ENCODE measurements at places on chromosomes 7 and 10.

- no peak for DNase-seq
These were observed 20.3 kb upstream of the GJC3 start for GRCh38 chr7:99949645-99950228.

DNA sequence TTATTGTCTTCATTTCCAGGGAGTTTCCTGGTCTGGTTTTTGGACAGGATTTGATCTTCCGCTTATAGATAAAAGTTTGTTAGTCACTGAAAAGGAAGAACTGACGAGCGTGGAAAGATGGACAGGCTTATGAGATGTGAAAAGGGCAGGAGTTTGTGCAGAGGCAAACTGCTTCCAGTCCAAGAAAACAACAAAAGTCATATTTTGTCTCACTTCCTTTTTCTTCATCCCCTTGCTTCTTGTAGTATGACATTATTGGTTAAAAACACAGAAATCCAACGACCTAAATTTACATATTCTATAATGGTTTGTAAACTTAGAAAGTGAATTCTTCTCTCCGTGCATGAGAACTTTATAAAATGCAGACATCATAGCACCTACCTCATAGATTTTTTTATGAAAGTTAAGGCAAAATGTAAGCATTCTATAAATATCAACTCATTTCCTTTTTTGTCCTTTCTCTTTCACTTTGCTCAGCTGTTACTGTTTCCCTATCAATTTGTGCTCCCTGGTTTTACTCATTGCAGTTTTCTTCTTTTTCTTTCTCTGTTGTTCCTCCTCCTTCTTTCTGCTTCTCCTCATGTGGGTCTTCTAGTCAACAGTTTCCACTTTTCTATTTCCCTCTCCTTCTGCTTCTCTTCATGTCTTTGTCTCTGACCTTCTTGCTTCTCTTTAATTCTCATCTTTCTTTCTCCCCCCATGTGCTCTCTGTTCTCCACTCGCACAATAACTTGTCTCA, 370.2 kb downstream of the ARL4A start:
- no peak for DNase-seq

DNA sequence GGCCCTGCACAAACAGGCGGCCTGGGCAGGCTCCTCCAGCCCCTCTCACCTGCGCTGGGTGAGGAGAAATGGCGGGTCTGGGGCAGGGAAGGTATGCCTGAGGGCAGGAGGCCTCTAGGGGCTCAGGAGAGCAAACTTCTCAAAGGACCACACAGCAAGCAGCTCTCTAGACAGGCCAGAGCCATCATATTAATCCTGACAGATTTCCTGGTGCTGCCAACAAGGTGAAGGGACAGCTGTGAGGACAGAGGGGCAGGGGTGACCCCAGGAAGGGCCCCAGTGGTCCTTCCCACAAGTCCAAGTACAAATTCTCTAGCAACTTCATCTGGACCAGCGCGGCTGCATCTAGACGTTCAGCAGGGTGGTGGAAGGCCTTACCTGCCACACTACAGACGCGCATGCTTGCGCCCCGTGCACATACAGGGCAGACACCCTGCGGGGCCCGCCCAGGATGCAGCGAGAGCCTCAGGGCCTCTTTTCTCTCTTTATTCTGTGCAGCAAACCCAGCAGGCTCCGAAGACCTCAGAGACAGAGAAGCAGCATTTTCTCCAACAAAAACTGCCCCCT, 62.1 kb downstream of the ZRANB1 start:
- no peak for DNase-seq

DNA sequence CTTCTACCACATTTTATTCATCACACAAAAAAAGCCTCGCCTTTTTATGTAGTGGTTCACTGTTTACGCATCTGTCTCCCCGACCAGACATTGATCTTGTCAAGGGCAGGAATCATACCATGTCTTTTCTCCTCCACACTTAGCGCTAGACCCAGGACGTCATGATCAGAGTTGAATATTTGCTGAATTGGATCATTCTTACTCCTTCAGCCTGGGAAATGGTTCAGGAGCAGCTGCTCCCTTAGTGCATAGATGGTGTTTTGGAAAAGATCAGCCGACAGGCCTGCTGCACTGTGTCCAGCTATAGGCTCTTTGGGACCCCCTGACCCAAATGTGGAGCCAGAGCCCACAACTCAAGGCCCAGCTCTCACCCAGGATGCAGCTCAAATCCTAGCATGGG, 249.1 kb upstream of the TMEM72 start:
- no peak for DNase-seq

DNA sequence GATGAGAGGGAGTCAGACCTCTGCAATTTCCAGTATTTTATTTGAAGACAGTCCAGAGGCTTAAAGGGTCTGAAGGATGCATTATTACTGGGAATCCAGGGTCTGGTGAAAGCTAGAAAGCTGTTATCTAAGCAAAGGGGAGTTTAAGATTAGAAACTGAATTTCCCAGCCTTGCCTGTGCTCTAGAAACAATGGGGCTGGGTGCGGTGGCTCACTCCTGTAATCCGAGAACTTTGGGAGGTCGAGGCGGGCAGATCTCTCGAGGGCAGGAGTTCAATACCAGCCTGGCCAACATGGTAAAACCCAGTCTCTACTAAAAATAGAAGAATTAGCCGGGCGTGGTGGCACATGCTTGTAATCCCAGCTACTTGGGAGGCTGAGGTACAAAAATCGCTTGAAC, 71.5 kb upstream of the ANLN start:
- no peak for DNase-seq

DNA sequence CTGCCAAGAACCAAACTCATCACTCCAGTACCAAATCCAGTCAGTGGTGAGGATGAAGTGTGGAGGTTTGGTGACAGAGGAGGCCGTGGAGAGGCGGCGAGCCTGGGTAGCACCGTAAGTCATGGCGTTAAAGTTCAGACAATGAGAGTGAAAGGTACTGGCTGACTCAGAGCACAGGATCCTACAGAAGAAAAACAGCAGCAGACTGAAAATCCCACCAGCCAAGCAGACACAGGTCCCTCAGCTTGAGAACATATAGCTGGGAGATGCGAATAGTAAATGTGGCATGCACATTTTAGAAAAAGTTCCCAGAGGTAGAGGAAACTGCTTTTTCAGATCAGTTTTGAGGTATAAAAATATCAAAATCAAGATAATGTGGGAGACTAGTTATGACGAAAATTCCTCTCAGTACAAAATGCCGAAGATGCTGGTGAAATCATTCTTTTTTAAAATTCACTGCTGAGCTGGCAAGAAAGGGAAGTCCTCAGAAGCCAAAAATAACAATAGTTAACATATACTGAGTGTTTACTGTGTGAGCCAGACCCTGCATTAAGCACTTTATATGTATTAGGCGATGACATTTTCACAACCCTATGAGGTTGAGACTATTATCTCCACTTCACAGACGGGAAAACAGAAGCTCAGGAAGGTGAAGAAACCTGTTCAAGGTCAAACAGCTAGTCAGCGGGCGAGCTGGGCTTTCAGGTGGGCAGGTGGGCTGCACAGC, 20.9 kb downstream of the PARP12 start:
- no peak for DNase-seq

GRCh38 chr7:116327752-116328151, 117.4 kb downstream of the TES start:
- DNase-seq = peak; percentile 84

DNA sequence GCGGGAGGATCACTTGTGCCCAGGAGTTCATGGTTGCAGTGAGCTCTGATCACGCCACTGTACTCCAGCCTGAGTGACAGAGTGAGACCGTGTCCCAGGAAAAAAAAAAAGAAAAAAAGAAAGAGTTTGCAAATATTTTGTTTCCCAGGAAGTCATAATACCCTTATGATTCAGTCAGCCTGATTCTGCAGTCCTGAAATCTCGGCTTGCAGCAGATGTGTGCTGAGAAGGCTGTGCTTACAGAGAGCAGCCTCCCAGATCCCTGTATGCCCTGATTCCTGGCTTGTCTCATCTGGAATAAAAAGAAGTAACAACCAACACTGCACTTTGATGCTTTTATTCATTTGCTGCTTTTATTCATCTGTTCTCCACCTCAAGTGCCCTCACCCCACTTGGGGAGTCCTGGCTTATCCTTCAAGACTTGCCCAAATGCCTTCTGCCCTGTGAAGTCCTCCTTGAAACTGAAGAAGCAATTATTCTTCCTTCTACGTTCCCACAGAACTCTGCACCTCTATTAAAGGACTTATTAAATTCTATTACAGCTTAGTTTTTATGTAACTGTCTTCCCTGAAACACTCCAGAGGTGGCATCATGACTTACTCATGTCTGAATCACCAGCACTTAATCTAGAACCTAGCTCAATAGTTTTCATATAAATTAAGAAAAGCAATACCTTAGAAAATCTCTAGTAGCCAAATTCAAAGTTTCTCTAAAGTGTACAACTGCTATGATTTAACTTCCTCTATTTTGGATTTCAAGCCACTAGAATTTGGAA, 27.7 kb upstream of the BPGM start:
- no peak for DNase-seq

GRCh38 chr7:131521651-131522163, 34.7 kb downstream of the PODXL start:
- DNase-seq = no peak

GRCh38 chr7:155685070-155685790, 40.8 kb downstream of the RBM33 start:
- no peak for DNase-seq

DNA sequence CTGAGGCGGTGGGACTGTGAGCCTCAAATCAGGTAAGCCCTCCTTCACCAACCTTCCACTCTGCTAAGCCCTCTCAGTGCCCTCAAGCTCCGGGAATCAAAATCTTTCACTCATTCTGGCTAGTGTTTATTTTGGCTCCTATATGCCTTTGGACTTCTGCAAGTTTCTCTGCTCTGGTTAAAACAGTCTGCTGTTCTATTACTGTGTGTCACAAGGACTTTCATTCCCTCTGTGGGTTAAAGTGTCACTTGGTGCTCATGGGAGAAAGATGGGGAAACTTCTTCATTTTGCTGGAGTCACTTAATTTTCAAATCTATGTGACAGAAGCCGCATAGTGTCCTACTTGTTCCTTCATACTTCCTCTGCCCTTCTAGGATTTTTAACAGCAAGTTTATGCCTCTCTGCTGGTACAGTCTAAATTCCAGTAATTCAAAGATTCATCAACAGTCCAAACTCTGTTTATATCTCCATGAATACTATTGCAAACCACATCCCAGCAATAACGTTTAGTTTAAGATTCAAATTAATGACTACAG, 61.3 kb downstream of the CD36 start:
- no peak for DNase-seq

DNA sequence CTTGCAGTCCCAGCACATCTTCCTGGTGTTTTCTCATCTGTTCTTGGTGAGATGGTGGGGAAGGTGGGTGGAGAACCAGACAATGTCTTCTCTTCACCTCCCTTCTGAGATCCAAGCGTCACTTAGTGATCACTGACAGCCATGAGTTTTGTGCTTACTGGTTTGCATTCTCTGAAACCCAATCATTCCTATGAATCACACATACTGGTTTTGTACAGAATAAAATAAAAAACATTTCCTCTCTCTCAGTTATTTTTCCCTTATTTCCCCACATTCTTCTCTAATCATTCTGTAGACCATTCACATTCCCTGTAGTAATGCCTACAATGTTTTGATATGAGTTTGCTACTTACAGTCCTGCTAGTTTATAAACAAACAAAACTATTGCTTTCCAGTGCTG, 143.8 kb upstream of the SLC13A1 start:
- no peak for DNase-seq

- no peak for DNase-seq
These were observed 46.4 kb upstream of the LEP start for GRCh38 chr7:128194533-128195282.

DNA sequence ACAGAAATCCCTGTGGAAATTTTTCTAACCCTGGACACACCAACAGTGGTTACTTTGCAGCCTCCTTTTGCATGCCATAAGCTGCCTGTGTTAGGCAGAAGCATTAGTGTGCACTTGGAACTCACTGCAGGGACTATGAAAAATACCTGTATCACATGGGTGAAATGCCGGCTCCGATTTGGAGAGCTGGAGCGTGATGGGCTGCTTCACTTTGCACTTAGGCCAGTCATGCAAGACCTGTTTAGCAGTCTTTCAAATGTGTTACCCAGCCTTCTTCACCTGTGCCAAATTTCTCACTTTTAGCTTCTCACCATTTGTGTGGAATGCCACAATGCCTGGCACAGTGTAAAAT, 11.3 kb downstream of the NCOA4 start:
- DNase-seq = no peak

GRCh38 chr10:109062371-109062770, 860.9 kb downstream of the XPNPEP1 start:
- DNase-seq = no peak

GRCh38 chr10:95788830-95789229, 32.9 kb downstream of the ENTPD1 start:
- peak; percentile 11 for DNase-seq

GRCh38 chr10:123491364-123491763, 174.8 kb upstream of the GPR26 start:
- DNase-seq = no peak

All from HS-27A (cell line).